ENCODE measurements at places on chromosomes 2 and 18.

GRCh38 chr2:163248376-163249253 is 410.0 kb upstream of the KCNH7 start:
- no peak for DNase-seq

GRCh38 chr2:59691518-59692190 is 861.8 kb downstream of the BCL11A start:
- DNase-seq = no peak

GRCh38 chr2:99845296-99845695 is 297.1 kb downstream of the AFF3 start:
- DNase-seq = no peak

- DNase-seq = no peak
Observed at GRCh38 chr18:24695168-24695567, 234.7 kb downstream of the HRH4 start.

DNA sequence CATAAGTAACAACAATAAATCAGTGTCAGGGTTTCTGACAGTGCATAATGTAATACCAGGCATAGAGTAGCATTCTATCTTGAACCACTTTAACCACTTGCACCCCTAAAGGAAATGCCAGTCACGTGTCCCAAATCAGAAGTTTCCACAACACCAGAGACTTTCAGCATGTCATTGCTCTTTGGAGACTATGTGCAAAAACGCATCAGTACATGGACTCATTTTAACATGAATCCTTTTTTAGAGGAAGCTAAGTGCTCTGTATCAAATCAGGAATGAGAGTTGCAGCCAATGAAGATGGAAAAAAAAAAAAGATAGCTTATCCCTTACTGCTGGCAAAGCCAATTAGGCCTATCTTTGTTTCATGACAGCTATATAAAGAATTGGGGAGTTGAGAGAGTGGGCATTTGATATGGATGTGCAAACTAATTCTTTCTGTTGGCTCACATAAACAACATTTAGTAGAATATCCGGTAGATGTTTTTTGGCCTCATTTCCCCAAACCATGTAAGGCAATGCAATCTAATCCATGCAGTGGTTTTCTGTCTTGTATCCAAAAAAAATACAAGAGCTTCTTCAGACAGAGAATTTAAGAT is 353.1 kb downstream of the IRS1 start:
- no peak for DNase-seq

DNA sequence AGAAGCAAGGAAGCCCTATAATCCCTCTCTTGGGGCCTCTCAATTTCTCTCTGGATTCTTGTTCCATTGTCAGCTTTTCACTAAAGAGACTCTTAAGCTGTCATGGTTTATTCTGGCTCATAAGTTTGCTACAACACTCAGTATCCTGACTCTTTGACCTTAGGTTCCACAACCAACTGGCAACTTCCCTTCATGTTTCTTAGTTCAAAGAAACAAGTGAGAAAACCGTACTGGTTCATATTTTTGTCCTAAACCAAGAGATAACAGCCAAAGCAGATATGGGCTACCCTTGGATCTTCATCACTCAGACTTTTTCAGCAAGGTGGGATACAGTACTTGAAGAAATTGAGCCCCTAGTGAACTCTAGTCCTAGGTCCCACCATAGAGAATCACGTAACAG is 109.9 kb upstream of the CRIM1 start:
- peak; percentile 65 for DNase-seq

GRCh38 chr2:160492401-160493226 is 993 bp downstream of the RBMS1 start:
- DNase-seq = no peak

DNA sequence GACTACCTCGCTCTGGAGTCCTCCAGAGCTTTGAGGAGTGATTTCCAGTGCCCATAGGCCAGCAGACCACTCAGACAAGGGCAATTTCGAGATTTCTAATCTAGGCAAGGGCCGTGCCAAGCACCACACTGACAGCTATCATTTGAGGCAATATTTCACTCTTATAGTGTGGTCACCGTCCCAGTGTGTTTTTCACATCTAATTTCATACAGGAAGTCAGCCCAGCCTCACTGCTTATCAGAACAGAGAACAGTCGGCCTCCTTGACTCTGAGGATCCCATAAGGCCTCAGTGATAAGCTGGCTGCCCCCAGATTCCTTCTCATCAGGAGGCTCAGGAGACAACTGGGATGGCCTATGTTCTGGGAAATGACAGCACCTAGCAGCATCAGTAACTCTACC is 581 bp downstream of the CAPN14 start:
- no peak for DNase-seq

- no peak for DNase-seq
Observed at GRCh38 chr2:111618226-111618977, 265.6 kb downstream of the ANAPC1 start.

- DNase-seq = no peak
Observed at GRCh38 chr2:10765914-10766313, 44.5 kb downstream of the ATP6V1C2 start.

DNA sequence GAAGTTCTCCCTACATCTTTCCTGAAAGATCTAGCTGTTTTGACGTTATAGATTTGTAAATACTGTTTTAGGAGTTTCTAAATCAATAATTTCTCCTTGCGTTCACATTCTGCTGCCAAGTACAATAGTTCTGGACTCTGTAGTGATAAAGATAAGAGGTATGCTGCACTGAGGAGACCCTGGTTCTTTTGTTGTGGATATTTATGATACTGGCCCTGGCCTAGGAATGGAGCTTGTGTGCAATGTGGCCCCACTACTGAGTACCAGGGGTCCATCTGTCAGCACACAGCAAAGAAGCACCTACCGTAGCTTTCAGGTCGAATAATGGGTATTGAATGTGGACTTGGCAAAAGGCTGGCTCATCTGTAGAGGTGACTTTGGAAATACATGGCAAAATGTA is 85.0 kb downstream of the MAP3K20 start:
- no peak for DNase-seq

DNA sequence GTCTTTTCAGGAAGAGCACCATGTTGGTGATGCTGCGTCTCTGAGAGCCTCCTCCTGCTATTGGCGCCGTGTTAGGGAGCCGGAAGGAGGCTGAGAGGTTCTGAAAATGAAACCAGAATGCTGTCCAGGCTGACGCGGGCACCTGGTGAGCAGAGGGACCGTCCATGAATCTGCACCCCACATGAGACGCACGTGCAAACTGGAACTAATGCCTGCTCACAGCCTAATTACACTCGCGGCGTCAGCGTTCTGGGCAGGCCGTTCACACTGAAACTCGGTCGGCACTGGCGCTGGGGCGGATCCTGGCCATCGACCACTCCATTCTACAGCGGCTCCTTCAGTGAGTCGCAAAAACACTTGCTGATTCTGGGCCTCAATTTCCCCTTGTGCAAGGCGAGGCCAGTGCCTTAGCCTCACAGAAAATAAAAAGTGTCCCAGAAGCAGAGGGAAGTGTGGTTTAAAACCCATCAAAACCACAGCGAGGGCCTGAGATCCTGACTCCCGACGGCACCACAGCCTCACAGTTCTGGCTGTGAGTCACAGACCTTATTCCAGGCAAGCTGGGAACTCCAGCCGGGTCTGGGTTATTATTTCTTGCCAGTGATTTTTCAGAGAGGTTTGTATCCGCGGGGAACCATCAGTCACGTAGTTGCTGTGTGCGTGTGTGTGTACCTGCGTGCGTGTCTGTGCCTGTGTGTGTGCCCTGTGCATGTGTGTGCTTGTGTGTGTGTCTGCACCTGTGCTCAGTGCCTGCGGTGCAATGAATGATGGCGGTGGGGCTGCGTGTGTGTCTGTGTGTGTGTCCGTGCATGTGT is 49.1 kb upstream of the CTDP1 start:
- DNase-seq = no peak

DNA sequence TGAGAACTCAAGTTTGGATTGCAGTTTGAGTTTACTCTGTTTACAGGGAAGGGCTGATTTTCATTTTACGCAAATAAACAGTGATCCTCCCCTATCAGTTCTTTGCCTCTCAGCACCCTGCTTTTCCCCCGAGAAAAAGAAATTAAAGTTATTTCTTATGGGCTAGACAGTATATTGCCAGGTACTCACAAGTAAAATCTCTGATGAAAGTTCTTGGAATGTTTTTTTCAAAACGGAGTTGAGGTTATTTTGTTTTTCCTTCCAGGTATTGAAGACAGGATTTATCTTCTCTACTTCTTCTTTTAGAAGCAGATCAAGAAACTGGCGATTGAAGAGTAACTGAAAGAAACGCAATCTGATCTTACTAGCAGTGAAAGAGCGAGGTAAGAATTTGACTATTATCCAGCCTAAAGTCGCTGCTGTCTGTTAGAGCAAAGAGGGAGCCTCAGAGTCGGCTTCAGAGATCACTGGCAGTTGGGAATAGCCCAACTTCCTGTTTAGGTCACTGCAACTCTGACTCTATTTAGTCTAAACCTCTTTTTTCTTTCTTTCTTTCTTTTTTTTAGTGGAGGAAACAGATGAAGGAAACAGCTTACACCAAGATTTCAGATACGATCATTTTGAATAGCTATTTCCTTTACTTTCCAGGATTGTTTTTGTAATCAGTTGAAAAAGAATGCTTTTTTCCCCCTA is at the start of gene TFPI:
Gene TFPI (minus strand): TSS at position 425 of the 693 bp plus-strand sequence. CDS start 50,667 bp downstream, outside the sequence.
- peak; percentile 35 for DNase-seq

DNA sequence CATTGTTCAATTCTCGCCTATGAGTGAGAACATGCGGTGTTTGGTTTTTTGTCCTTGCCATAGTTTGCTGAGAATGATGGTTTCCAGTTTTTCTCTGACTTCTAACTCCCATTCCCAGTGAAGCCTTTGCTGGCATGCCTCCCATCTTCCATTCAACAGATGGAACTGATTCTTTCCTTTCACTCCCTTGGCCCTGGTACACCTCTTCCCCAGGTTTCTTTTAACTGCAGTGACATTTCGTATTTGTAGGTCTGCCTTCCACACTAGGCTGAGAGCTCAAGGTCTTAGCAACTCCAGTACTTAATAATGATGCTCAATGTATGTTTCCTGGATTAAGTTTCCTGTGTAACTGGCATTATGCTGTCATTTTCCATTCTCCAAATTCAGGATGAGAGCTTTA is 48.5 kb downstream of the GAREM1 start:
- no peak for DNase-seq

DNA sequence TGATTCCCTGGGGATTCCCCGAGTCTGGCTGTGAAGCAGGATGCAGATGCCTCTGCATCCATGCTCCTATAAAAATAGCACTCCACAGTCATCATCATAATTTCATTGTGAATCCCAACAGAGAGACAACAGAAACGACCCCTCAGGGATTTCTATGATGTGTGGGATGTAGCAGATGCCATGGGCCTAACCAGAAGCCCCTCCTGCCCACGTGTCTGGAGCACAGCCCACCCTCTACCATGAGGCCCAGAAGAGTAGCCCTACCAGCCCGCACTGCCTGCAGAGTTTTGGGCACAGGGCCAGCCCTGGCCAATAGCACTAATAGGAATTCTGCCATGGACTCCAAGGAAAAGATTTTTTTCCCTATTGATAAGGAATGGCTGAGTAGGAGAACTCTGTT is 66.6 kb downstream of the GYPC start:
- no peak for DNase-seq

GRCh38 chr18:73645160-73645715 is 502.4 kb downstream of the FBXO15 start:
- DNase-seq = no peak

GRCh38 chr2:57886161-57886786 is 160.3 kb upstream of the VRK2 start:
- DNase-seq = no peak

GRCh38 chr2:214542295-214542694 is 131.4 kb downstream of the VWC2L start:
- no peak for DNase-seq

GRCh38 chr2:44952143-44952805 is 10.8 kb downstream of the SIX3 start:
- DNase-seq = no peak

DNA sequence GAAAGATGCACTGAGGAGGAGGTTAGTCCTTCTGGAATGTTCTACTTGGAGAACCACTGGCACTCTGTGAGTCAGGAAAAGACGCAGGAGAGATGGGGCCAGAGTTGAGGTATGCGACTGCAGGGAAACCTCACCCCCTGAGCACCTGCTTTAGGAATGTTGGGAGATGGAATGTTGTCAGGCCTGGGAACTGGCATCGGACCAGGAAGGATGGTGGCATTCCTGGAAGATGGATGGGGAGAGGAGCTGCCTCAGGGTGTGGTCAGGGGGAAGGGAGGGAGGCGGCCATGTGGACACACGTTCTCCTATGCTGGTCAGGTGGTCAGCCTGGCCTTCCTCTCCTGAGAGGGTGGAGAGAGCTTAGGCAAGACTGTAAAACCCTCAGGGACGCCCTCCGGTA is 146.3 kb downstream of the CELF4 start:
- no peak for DNase-seq

GRCh38 chr2:3025984-3026383 is 351.6 kb downstream of the EIPR1 start:
- no peak for DNase-seq

DNA sequence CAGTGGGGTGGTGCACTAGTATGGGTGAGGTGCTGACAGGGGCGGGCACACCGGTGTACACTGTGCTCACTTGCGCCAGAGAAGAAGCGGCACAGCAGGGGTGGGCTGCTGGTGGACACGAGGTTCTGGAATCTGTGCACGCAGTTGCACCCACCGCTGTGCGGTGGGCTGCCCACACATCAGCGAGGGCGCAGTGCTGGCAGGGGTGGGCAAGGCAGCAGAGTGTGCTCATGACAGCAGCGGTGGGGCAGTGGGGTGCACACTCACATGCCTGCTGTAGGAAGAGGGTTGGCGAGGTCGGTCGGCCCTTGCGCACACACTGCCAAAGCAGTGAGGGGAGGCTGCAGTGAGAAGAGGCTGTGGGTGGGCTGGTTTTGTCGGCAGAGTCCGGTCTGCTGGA is 141.8 kb downstream of the GALNT13 start:
- no peak for DNase-seq

All from AML-193 (cell line).